ENCODE measurements at places on chromosomes 7 and 10.

GRCh38 chr7:107147464-107148393 lies 21.1 kb upstream of the HBP1 start:
- DNase-seq: peak; percentile 3

DNA sequence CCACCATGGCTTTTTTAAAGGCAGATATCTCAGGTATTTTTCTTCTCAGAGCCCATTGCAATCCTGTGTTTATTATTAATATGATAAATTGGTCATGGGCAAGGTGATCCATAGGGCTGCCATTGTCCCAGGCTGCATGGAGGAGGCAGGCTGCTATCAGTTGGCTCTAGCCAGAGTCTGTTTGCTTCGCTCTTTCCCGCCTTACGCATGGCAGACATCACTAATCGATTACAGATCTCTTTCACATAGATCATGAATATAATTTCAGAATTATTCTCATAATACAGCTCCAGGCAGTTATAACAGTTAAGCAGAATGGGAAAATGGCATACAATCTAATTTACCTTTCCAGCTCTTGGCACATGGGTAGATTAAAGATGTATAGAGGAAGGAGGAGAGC lies 30.4 kb upstream of the HABP2 start:
- no peak for DNase-seq

DNA sequence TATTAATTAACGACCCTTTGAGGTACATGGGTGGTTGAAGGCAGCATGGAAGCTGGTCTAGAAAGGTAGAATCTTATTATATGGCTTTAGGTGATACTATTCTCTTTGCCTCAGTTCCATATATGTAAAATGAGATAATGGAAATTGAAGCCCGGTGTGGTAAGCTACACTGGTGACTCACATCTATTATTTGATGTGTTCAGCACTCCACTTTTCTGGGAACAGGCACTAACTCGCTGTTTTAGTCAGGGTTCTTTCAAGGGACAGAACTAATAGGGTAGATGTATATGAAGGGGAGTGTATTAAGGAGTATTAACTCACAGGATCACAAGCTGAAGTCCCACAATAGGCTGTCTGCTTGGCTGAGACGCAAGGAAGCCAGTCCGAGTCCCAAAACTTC lies 4.4 kb upstream of the TRUB1 start:
- DNase-seq: no peak

DNA sequence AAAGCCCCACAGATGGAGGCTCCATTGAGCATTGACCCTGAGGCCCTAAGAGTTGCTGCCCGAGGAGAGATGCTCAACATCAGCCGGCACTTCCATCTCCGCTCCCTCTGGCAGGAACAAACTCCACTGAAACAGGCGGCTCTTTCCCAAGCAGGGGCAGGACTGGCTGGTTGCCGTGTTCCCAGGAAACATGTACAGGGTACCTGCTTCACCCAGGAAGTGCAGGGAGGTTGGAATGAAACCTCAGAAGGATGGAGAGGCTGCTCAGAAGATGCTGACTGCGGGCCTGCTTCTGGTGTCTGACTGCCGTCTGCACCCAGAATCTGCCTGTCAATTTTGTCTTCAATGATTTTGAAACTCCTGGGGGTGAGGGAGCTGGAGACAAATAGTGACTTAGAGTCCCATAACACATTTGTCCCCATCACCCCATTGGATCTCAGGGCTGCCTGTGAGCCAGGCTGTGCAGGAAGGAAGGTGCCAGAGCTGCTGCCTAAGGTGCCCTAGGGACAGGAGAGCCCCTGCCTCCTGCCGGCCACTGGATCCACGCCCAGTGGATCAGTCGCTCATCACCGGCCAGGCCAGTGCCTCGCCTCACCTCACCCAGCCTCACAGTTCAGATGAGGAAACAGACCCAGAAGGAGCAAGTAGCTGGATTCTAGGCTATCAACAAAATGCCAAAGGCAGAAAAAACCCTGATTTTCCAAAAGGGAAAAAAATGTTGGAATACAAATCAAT lies 237.3 kb downstream of the PTPRN2 start:
- DNase-seq: no peak

DNA sequence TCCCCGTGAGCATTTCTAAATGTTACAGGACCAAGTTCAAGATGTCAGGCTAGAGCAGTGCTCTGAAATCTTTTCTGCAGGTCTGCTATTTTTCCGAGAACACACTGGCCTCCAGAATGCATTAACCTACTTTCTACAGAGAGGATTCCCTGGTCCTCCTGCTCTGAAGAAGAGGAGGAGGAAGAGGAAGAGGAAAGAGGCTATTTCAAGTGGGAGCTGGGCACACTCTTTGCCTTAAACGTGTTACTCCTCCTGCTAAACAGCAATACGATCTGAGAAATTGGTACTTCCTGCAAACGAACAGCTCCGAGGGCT lies 157.4 kb downstream of the FRMD4A start:
- DNase-seq: no peak

GRCh38 chr10:62023329-62023728 lies 121.8 kb downstream of the ARID5B start:
- DNase-seq: no peak

- no peak for DNase-seq
These were observed 15.9 kb upstream of the GPNMB start for GRCh38 chr7:23230641-23231101.

DNA sequence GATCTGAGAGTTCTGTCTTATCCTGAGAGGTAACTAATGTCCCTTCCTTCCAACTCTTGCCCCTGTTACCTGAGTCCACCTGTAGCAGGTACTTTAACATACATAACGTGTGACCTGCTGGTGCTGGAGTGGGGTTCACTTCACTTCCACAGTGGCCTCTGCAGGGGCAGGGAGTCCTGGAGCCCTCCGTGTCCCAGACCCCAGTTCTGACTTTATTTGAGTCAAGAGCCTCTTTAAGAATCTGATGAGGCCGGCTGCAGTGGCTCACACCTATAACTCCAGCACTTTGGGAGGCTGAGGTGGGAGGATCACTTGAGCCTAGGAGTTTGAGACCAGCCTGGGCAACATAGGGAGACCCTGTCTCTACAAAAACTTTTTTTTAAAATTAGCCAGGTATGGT lies 117.0 kb upstream of the RET start:
- no peak for DNase-seq

GRCh38 chr7:37119296-37119860 lies 329.3 kb downstream of the ELMO1 start:
- no peak for DNase-seq

DNA sequence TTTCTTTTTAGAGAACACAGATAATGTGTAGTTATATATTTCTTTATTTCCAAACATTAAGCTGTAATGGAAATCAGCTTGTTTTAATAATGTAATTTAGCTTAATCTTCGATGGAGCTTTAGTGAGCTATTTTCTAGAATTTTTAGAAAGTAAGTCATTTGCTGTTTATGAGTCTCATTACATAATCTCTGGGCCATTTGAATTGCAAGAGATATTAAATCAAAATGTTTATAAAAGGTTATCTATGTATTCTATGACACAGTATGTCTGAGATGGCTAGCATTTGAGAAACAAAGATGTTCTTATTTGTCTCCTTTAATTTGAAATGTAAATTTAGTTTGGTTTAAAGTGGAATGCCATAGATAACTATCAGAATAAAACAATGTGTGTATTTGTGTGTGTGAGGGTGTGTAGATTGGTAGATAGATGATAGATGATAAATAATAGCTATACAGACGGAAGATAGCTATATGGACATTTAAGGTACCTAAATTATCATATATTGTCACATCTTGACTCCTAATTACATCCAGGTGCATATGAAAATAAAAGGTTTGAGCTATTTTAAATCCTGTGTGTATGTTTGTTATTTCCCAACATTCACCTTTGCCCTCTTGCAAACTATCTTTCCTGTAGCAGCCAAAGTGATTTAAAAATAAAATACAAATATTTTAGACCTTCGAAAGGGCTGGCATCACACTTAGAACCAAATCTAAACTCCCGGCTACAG lies 478.0 kb upstream of the KLF6 start:
- no peak for DNase-seq

GRCh38 chr7:101553771-101554445 lies 75.2 kb downstream of the MYL10 start:
- DNase-seq: no peak

- DNase-seq: no peak
These were observed 52.0 kb downstream of the BAIAP2L1 start for GRCh38 chr7:98348726-98349474.

DNA sequence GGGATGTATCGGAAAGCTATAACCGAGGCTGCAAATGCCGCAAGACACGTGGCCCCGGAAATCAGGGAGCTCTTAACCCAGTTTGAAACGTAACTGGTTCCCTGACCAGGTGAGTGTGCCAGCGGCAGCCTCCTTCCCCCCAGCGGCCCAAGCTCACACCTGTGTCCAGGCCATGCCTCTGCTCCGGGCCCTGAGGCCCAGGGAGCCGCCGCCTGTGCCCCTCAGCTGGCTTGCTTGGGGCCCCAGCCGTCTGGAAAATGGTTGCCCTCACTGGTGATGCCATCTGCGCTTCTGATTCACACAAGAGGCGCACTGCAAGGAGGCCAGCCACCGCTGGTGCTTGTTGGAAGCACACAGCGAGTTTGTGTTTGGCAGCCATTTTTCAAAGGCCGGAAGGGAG lies 9.2 kb downstream of the PWWP2B start:
- DNase-seq: no peak

- DNase-seq: no peak
These were observed 393.9 kb downstream of the RPS24 start for GRCh38 chr10:78427497-78428031.

GRCh38 chr7:18125476-18125875 lies 97.8 kb upstream of the PRPS1L1 start:
- no peak for DNase-seq

GRCh38 chr10:62778125-62778524 lies 26.4 kb upstream of the ADO start:
- DNase-seq: no peak

- no peak for DNase-seq
These were observed 23.6 kb upstream of the PDCD4 start for GRCh38 chr10:110848106-110848505.

DNA sequence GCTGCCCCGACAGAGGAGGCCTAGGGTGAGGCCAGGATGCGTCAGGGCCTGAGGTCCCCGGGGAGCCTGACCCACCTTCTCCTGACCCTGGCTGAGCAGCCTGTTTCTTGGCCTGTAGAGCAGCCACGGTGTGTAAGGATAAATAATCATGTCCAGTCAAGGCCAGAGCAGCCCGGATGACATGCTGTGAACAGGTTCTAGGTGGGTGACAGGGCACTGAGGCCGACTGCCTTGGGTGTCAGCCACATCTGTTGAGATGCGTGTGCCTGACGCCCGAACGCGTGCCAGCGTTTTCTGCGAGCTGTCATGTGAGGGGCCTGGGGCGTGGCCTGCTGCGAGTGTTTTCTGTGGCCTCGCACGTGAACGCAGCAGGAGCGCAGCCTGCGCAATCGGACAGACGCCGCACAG lies 118.3 kb downstream of the FAM53B start:
- no peak for DNase-seq

GRCh38 chr10:61994405-61995219 lies 93.1 kb downstream of the ARID5B start:
- DNase-seq: no peak

GRCh38 chr10:44374155-44374554 lies 10.7 kb downstream of the CXCL12 start:
- no peak for DNase-seq

DNA sequence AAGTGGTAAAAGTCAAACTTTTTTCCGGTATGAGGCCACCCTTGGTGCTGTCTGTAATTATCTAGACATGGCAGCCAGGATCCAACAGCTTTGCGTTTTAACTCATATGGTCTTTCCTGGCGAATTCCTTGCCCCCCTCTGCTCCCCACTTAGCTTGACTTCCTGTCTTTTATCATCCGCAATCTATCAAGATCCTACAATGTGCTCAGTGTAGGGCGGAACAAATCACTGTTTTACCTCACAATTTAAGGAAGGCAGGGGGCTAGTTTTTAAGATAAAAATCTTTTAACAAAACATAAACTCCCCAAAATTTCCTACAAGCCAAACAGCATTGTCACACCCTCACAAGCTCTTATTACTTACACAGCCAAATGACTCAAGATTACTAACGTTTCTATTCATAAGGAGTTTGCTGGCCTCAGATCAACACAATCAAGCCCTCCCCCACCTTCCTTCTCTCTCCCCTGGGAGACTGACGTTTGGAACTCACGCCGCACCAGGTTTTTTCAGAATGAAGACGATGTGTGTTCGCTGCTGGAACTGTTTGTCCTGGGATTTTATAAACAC lies 1.3 kb upstream of the CDK14 start:
- no peak for DNase-seq

DNA sequence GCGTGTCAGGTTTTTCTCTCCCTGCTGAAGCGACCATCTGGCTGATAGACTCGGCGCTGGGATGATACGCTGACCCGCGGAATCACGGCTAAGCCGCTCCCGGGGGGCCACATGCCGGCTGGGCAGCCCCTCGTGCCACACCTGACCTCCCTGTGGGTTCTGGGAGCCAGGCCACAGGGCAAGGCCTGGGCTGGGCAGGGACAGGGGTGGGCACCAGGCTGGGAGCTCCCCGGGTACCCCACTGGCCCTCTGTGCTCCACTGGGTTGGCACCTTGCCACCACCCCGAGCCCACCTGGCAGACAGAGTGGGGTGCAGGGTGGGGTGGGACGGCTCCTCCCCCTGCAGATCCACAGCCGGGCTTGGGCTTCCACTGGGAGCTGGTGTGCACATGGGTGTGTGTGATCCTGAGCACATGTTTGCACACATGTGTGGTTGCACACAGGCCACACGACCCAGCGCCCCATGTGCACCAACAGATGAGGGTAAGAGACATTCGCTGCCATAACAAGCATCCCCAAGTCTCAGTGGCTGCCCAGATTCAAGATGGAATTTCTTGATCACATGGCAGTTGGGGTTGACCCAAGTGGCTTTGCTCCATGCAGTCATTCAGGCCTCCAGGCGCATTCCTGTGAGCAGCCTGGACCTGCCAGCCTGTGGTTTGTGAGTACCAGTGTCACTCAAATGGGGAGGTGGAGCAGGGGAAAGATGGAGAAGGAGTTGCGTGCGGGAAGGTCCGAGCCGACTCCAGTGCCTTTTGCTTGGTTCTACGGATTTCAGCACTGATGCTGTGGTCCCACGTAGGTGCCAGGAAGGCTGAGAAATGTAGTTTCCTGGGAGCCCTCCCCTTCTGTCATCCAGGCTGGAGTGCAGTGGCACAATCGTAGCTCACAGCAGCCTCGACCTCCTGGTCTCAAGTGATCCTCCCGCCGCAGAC lies 79.7 kb downstream of the UNCX start:
- DNase-seq: no peak

- no peak for DNase-seq
These were observed 92.6 kb downstream of the PTEN start for GRCh38 chr10:87956055-87956454.

DNA sequence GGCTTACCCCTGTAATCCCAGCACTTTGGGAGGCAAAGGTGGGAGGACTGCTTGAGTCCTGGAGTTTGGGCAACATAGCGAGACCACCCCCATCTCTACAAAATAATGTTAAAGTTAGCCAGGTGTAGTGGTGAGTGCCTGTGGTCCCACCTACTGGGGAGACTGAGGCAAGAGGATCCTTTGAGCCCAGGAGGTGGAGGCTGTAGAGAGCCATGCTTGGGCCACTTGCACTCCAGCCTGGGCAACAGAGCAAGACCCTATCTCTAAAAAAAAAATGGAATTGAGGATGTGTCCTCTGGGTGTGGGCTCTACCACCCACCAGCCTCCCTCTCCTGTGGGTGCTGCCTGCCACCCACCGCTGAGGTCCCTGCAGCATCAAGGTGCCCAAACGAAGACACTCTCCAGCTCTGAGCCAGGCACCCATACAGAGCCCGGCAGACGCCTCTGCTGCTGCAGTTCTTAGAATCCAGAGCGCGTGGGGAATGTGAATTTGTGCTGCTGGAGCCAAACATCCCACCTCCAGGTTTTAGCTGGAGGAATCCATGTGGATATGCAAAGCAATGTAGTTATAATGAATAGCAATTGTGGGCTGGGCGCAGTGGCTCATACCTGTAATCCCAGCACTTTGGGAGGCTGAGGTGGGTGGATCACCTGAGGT lies 176.0 kb upstream of the TNRC18 start:
- no peak for DNase-seq
